Mesothelial cell of epicardium (in vitro differentiated cells): ENCODE measurements at places on chromosomes 1 and 21. TPM values are rescaled to one million over a fixed set of nuclear protein-coding genes. Genes with fewer than 3 reads are reported as not detected.
A peak's percentile ranks its signal among the peaks of the same experiment; 100 is the strongest.

CACNA1S gene
- total RNA-seq, result 0.05 TPM in 1 of 3 replicates, not detected in the others

DIO1 gene
- not detected in 3 replicates for total RNA-seq

OR2T2 gene
- total RNA-seq, result not detected in 3 replicates

BSND gene
- 0.05 to 0.09 TPM (median 0.09 TPM) in 3 replicates for total RNA-seq

ARMH1 gene
- 14.9 to 19.1 TPM (median 17.9 TPM) in 3 replicates for total RNA-seq

FMO2 gene
- not detected in 3 replicates for total RNA-seq

PLA2G2F gene
- total RNA-seq, result not detected in 3 replicates

DNA sequence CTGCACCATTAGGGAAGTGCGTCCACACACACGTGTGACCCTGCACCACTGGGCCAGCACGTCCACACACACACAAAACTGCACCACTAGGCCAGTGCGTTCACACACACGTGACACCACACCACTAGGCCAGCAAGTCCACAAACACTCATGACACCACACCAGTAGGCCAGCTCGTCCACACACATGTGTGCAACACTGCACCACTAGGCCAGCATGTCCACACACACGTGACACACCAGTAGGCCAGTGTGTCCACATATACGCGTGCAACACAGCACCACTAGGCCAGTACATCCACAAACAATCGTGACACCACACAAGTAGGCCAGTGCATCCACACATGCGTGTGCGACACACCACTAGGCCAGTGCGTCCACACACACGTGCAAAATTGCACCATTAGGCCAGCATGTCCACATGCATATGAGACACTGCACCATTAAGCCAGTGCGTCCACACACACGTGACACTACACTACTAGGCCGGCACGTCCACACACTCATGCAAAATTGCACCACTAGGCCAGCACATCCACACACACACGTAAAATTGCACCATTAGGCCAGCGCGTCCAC is 235.0 kb downstream of the SLC45A1 start:
- H3K4me3 ChIP-seq, result no peak overlapping the region
- peaks cover 19% of the 10 kb centered on the region for H3K36me3 ChIP-seq
- H3K27ac ChIP-seq, result peak overlapping the region; percentile 86
- peaks cover 30% of the 10 kb centered on the region for H3K4me1 ChIP-seq
- DNase-seq, result no peak

GRCh38 chr21:35106246-35106835 is 57.2 kb upstream of the RUNX1 start:
- no peak overlapping the region for H3K4me3 ChIP-seq
- H3K27me3 ChIP-seq, result no peaks in the 10 kb centered on the region
- DNase-seq, result no peak
- H3K36me3 ChIP-seq, result no peaks in the 10 kb centered on the region
- no peak overlapping the region for H3K27ac ChIP-seq
- no peaks in the 10 kb centered on the region for H3K4me1 ChIP-seq

GRCh38 chr1:199113265-199113869 is 474.5 kb downstream of the PTPRC start:
- H3K4me1 ChIP-seq, result no peaks in the 10 kb centered on the region
- H3K4me3 ChIP-seq, result no peak overlapping the region
- H3K27me3 ChIP-seq, result no peaks in the 10 kb centered on the region
- DNase-seq, result peak; percentile 41

DNA sequence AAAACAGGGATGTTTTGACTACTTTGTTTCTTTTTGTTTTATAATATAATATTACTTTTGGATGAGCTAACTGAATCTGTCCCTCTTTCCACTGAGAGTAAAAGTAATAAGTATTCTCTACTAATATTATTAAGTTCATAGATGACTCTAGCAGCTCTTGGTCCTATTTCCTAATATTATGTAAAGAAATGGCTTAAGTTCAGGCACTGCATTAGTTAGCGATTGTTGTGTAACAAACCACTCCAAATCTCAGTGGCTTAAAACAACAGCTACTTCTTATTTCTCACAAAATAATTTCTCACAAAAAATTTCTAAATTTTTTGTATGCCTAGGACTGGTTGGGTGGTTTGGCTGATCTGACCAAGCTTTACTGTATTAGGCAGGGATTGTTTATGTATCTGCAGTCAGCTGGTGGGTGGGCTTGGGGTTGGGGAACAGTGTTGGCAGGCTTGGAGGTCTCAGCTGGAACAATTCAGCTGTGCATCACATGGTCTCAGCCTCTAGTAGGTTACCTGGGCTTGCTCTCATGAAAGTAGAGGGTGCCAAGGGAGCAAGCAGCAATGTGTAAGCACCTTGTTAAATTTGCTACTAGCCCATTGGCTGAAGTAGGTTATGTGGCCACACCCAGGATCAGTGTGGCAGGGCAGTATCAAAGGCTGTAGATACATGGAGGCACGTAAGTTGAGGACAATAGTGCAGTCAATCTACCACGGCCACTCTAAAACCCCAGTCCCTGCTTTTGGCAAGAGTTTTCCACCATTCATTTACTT is 8.8 kb upstream of the CCT8 start:
- H3K4me1 ChIP-seq, result peaks cover 23% of the 10 kb centered on the region
- no peaks in the 10 kb centered on the region for H3K36me3 ChIP-seq
- no peak overlapping the region for H3K4me3 ChIP-seq

DNA sequence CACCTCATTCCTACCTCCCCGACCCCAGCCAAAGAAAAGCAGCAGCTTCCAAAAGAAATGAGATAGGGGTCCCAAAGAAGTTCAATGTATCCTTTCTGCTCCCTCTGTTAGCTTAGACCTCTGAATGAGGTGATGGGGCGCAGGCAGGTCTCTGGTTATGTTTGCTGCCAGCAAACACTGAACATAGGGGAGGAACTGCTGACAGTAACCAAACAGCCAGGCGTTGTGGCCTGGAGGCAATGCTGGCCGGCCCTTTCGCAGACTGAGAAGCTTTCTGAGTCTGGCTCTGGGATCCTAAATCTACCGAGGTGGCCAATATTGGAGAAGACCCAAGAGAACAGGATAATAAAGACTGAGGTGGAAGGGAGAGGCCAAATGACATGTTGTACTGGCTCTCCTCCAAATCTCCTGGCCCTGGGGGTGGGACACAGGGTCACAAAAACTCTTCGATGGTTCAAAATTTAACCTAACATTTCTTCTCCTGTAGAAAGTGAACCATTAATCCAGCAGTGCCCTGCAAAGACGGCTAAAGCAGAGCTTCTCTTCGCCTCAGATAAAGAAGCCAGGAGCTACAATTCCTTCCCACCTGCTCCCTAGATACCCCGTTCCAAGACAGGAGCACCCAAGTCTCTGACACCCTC is 19.6 kb downstream of the SSR2 start:
- H3K36me3 ChIP-seq, result no peaks in the 10 kb centered on the region
- DNase-seq, result no peak
- H3K4me1 ChIP-seq, result peaks cover 21% of the 10 kb centered on the region
- no peak overlapping the region for H3K27ac ChIP-seq
- H3K4me3 ChIP-seq, result no peak overlapping the region
- H3K27me3 ChIP-seq, result no peaks in the 10 kb centered on the region

DNA sequence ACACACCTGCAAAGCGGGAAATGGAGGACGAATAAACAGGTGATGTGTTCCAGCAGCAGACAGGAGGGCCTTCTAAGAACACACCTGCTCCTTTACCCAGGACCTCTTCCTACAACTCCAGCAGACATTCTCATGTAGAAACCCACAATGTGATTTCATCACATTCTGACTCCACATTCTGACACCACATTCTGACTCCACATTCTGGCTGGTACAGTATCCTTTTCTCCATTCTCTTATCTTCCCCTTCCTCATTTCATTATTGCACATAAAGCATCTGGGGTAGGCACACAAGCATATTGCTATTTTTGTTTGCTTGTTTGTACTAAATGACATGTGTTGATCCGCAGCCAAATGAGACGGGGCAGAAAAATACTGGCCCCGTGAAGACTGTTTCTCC is 3.6 kb upstream of the ZNF124 start:
- H3K27ac ChIP-seq, result no peak overlapping the region
- H3K4me1 ChIP-seq, result peaks cover 1% of the 10 kb centered on the region
- H3K27me3 ChIP-seq, result no peaks in the 10 kb centered on the region

DNA sequence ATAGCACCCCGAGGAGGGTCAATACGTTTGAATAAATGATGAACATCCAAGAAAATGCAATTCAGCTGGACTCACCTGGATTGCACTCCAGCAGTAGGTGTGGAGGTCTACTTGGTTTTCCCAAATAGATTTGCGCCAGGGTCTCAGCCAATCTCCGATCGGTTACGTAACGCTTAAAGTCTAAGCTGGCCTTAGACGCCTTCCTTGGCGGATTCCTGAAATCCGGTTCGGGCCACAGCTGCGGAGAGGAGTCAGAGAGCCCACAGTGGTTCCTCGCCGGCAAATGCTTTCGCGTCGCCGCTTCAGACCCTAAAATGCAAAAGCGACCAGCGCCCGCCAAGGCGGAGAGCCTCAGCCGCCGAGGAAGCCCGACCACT is 322 bp downstream of the TFB2M start:
- peak overlapping the region; percentile 98 for H3K27ac ChIP-seq
- peak overlapping the region; percentile 98 for H3K4me3 ChIP-seq
- no peaks in the 10 kb centered on the region for H3K27me3 ChIP-seq
- peaks cover 21% of the 10 kb centered on the region for H3K4me1 ChIP-seq

GRCh38 chr1:155598842-155599331 is 11.1 kb upstream of the MSTO1 start:
- peak overlapping the region; percentile 97 for H3K27ac ChIP-seq
- DNase-seq, result no peak
- H3K4me1 ChIP-seq, result peaks cover 24% of the 10 kb centered on the region
- H3K27me3 ChIP-seq, result no peaks in the 10 kb centered on the region
- H3K36me3 ChIP-seq, result no peaks in the 10 kb centered on the region
- H3K4me3 ChIP-seq, result peak overlapping the region; percentile 56

DNA sequence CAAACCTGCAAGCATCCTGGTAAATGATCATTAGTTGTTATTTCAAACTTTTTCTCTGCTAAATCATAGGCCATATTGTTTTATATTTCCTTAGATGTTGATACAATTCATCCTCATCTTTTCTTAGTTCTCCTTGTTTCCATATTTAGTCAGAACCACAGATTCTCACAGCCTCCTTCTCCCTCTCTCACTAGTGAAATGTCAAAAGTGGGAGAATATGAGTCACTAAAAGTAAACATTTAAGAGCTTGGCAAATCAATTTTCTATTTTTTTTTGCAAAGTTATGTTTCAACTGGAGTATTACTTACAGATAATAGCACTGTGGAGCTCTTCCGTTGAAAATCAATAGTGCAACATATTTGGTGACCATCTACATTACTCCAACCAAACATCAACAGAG is 308.8 kb downstream of the COL11A1 start:
- no peak overlapping the region for H3K27ac ChIP-seq
- H3K4me1 ChIP-seq, result peaks cover 2% of the 10 kb centered on the region
- no peaks in the 10 kb centered on the region for H3K36me3 ChIP-seq
- no peaks in the 10 kb centered on the region for H3K27me3 ChIP-seq

DNA sequence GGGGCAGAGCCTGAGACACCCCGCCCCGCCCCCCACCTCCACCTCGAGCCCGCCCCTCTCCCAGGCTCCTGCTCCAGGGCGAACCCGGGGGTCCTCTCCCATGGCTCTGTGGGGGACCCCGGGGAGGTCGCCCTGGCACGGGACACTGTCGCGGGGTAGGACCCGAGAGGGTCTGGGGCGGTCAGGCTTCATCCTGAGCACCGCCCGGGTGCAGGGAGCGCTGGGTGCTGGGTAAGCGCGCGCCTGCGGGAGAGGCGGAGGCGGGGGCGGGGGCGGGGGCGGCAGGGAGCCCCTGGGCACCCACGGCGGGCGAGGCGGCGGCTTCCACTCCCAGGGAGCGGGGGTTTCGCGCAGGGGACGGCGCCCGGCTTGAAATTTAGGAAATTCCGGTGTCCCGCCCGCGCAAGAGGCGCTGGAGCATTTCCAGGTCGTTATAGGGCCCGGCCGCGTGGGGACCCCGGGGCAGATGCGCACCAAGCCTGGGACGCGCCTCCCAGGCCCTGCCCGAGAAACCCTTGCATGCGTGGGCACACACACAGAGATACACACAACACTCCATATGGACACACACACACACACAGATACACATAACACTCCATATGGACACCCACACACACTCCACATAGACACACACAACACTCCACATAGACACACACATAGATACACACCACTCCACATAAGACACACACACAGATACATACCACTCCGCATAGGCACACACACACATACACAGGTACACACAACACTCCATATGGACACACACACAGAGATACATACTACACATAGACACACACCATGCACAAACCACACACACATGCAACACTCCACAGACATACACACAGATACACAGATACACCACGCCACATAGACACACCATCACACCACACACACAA is 48.7 kb upstream of the SLC19A1 start:
- no peak for DNase-seq
- H3K4me1 ChIP-seq, result peaks cover 8% of the 10 kb centered on the region
- H3K36me3 ChIP-seq, result no peaks in the 10 kb centered on the region
- H3K27me3 ChIP-seq, result peaks cover 39% of the 10 kb centered on the region
- H3K4me3 ChIP-seq, result no peak overlapping the region

DNA sequence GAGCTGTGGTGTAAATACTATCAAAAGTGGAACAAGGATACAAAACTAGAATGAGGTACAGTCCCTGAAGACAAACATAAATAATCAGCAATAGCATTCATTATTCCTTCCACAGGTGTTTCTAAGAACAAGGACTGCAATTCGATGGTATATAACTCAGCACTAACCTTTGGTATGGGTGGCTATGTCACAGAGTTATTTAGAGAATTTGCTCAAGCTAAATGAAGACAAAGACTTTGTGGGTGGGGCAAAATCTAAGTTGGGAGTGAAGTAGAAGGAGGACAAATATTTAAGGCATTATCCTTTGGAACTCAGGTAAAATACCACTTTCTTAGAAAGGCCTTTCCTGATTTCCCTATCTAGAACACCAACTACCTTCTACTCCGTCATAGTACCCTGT is 51.5 kb upstream of the CNN3 start:
- peak overlapping the region; percentile 25 for H3K27ac ChIP-seq
- peaks cover 3% of the 10 kb centered on the region for H3K36me3 ChIP-seq
- no peak overlapping the region for H3K4me3 ChIP-seq
- peaks cover 44% of the 10 kb centered on the region for H3K4me1 ChIP-seq

GRCh38 chr21:37443683-37444082 is 77.1 kb downstream of the DYRK1A start:
- no peak overlapping the region for H3K4me3 ChIP-seq
- peaks cover 30% of the 10 kb centered on the region for H3K36me3 ChIP-seq
- H3K27ac ChIP-seq, result no peak overlapping the region
- DNase-seq, result no peak

GRCh38 chr21:23725576-23725975 is 1881.7 kb downstream of the MRPL39 start:
- no peak for DNase-seq
- H3K36me3 ChIP-seq, result no peaks in the 10 kb centered on the region
- H3K27me3 ChIP-seq, result no peaks in the 10 kb centered on the region
- no peak overlapping the region for H3K4me3 ChIP-seq
- H3K4me1 ChIP-seq, result no peaks in the 10 kb centered on the region
